ENCODE measurements at places on chromosomes 1 and 21.

DNA sequence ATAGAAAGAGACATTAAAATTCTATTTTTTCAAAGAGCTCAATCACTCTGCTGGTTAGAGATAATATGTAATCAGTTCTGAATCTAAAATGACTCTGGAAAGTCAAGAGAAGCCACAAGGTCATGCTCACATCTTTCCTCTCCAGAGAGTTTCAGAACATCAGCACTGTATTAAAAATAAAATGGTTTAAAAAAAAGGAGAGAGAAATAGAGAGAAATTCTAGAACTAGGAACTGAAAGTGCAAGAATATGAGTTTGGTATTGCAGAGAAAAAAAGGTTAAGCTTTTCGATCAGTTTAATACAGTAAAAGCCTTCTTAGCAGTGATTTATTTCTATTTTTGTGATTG lies 44.0 kb upstream of the DIPK1A start:
- no peak for DNase-seq

GRCh38 chr21:42200906-42201614 lies 17.9 kb upstream of the ABCG1 start:
- no peak for DNase-seq

GRCh38 chr21:14687268-14687625 lies 141.1 kb upstream of the SAMSN1 start:
- no peak for DNase-seq

- DNase-seq: peak; percentile 4
Measured at GRCh38 chr1:60425528-60425927, 352.0 kb upstream of the C1orf87 start.

DNA sequence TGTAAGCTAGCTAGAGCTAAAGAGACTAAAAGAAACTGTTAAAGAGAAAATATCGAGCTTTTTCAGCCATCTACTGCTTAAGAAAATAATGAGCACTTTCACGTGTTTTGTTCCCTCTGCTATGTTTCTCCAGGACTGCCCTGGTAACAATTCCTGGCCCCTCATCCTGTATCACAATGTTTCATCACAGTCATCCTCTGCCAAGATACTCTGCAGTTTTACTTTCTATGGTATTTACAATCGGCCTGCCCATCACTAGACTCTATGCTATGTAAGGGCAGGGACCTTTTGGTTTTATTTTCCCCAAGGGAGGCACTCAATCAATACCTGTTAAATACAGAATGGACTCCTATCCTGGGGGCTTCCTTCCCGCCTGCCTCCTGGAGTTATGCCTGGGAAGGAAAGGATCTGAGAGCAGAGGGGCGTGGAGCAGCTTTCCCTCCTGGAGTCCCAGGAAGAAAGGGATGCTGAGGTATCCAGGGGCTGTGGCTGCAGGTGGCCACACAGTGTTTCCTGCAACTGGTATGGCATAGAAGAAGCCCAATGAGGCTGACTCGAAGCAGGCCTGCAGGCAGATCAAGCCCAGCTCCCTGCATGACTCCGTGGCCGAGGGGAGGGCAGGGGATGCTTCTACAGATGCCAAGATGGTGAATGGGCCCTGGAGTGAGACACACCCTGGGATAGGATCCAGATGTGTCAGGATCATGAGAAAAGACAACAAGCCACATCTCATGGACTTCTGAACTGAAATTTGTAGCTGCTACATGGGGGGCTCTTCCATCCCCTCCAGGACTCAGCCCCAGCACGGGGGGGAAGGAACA lies 52.9 kb downstream of the MATN1 start:
- no peak for DNase-seq

- DNase-seq: no peak
Measured at GRCh38 chr1:39608921-39609320, 30.5 kb downstream of the HEYL start.

GRCh38 chr21:43969115-43969444 lies 43.0 kb upstream of the TRAPPC10 start:
- no peak for DNase-seq

GRCh38 chr1:37437087-37437486 lies 37.3 kb upstream of the ZC3H12A start:
- no peak for DNase-seq

DNA sequence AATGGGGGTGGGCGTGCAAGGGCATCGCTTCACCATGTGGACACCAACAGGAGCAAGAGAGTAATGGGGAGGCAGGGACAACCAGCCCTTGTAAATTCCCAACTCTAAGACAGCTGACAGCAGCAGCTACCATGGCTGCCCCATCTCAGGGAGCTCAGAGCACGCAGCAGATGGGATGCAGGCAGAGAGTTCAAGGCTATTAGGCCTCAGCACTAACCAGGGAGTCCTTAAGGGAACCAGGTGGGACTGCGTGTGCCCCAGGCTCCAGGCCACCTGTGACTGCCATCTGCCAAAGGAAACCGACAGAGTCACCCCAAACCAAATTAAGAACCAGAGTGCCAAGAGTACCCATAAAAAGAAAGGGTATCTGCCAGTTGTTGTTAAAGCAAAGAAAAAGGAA lies 33.7 kb upstream of the PRDM2 start:
- no peak for DNase-seq

- DNase-seq: no peak
Measured at GRCh38 chr1:81020506-81020905, 780.2 kb upstream of the ADGRL2 start.

GRCh38 chr1:152244576-152245273 lies 20.7 kb upstream of the HRNR start:
- no peak for DNase-seq

DNA sequence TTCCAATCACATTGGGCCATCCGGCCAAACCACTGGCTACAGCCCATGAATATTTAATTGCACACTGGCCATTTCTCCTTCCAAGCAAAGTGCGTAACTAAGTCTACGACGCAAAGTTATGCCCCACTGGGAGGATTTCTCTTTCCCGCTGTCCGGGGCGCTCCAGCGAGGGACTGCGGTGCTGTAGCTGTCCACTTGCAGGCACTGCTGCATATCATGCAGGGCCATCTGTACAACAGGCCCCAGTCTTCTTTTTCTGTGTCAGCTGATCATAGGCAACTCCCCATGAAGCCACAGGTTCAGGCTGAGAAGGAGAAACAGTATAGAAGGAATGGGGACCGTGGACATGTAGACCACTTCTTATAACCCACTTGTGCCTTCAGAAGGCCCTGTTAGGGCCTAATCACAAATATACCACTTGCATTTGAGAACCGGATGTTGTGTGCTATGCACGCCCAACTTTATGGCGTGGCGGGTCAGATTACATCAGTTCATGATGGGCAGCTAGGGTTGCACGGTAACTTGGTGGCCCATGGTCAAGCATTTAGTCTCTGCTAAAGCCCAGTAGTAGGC lies 58.0 kb downstream of the ADSS2 start:
- DNase-seq: no peak

Data from Caco-2 (cell line).